ENCODE measurements at places on chromosomes 12 and 14.

- no peak for DNase-seq
These were observed 25.6 kb upstream of the MBIP start for GRCh38 chr14:36346052-36346451.

DNA sequence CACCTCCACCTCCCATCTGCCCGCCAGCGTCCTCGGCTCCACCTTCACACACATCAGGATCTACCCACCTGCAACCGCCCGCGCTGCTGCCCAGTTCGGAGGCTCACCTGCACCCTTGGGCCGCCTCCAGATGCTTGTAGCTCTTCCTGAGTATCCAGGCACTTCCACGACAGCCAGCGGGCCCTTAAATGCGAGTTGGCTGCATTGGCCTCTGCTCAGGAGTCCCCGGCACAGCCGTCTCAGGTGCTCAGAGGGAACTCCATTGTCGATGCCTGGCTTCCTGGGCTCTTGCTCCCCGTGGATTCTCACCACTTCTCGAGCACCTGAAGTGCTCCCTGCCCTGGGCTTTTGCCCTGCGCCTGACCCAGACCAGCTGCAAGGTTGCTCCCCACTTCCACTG lies 21.9 kb upstream of the CDCA4 start:
- no peak for DNase-seq

DNA sequence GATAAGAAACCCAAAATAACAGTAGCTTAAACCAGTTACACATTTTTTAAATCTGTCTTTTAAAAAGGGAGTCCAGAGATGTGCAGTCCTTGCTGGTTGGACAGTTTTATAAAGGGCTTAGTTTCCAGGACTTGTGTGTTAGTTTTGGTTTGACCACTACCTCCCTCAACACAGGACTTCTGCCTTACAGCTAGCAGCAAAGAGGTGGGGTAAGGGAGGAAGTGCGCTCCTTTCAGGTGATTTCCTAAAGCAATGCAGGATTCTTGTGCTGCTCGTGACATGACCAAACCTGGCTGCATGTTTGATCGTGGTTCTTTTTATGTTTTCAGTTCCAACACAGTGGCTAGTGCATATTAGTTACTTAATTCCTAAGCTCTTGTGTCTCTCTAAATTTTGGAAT lies 266.2 kb downstream of the TMTC2 start:
- DNase-seq: no peak

DNA sequence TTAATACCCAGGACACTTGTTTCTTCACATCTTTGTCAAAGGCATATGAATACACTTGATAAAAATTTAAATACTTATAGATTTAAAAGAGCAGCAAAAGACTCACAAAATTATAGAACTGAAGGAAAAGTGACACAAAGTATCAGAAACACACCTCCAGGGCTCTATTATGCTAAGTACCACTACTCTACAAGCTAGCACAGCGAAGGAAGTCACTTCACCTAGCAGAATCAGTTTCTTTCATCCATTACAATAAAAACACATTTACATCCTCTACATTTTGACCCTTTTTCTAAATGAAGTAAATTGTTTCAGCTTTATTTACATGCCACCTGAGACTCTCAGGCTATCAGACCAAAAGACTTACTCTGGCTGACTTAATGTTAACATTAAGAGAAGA lies 26.6 kb upstream of the PTPRB start:
- DNase-seq: no peak

- no peak for DNase-seq
These were observed 36.5 kb upstream of the DYNC1H1 start for GRCh38 chr14:101927859-101928258.

DNA sequence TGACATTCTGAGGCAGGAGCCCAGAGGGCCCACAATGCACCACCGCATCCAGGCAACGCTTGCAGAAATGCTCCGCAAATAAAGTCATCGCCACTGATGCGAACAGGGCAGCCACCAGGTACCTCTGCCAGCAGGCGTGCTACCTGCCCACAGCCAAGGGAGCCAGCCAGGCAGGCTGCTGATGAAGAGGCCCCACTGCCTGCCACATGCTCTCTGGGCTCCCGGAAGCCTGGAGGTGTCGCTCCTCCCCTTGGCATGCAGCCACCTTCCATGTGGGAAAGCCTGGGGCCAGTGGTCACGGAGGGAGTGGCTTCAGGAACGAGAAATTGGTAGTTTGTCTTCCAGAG lies 14.7 kb downstream of the GPR132 start:
- DNase-seq: peak; percentile 55

DNA sequence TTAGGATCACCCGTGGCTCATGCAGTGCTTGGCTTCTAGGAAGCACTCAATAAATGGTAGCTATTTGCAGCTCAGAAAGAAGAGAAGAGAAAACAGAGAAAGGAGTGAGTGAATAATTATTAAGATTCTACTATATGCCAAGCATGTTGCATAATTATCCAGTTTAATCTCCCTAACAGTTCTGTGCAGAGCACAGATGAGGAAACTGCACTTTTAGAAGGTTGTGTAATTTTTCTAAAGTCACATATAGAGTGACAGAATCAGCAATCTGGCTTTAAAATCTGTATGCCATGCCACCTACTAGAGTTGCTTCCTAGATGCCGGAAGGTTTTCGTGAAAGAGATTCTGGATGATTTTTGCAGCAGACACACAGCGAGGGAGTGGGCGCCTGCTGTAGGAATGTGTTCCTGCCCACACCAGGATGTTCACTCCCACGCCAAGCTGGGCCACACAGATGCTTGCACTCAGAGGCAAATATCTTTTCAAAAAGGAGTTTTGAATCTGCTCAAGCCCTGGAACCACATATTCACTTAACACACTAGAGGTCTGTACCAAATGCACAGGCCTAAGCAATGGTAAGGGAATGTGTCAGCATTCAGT lies 50.2 kb upstream of the SMCO2 start:
- no peak for DNase-seq

GRCh38 chr12:13440844-13441243 lies 244.3 kb downstream of the EMP1 start:
- DNase-seq: no peak

DNA sequence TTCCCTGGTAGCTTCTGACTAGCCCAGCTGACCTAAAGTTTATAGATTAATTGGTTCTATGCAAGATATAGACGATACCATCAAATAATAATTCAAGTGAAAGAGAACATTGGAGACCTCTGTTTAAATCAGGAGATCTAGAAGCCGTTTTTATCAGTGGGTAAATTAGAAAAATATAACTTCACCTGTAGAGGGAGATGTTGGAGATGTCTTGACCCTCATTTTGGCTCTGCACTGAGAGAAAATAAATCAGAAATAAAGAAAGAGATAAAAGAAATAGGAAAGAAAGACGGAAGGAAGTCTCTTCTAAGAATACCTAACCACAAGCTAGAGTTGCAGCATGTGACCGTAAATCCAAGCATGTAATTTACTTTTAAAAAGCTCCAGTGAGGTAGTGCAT lies 684.5 kb downstream of the C12orf50 start:
- DNase-seq: peak; percentile 18

DNA sequence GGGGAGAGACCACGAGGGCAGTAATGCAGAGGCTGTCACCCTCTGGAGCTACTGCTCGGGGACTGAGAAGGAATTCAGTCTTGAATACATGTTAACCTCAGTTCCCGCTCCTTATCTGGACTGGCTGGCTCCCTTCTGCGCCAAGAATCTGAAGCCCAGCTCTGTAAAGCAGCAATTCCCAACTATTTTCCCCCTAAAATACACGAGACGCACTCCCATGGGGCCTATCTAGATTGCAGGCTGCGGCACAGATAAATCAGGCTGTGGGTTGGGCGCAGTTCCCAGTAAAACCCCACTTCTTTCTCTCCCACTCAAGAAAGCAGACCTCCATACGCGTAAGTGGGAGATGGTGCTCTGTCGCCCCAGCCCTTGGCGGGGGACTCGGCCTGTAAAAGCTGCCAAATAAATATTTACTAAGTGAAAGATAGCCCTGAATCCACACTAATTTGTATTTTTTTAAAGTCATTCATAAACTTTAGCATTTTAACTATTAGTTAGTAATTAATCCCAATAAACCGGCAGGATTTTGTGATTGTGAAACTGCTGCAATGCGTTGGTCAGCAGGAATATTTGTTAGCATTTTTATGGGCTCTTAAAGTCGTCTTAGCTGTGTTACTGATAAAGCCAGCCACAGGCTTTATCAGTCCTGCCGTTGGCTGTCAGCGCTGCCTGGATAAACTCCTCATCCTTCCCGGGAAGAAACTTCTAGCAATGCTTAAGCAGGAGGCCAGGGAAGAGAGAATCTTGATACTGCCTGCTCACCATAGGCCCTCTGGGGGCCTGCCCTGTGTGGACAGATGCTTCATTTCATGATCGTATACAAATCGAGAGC lies 17.8 kb downstream of the FBXL14 start:
- no peak for DNase-seq

DNA sequence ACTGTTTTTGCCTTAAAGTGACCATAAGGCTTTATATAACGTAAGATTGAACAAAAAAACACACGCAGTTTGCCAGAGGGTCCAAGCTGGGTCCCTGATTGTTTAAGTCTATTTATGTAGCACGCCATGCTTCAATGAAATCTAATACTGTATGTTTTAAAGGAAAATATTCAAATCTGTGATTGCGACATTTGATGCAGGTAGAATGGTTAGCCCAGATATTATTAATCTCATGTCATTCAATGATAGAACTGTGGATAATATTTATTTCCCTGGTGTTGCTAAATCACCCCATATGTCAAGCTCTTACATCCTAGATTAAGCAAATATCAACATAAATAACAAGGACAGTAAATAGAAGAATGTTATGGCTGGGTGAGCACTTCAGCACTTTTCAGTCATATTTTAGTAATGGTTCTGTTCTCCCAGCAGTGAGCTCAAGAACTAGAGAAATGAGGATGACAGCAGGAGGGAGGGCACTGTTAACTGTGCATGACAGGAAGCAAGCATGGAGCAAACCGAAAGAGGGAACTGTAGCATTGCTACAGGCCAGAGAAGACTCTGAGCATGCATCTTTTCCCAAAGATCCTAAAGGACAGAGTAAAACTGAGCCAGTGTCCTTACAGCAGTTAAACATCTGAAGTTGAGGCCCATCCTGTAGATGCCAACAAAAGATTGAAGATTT lies 465.7 kb upstream of the MGAT4C start:
- DNase-seq: no peak

DNA sequence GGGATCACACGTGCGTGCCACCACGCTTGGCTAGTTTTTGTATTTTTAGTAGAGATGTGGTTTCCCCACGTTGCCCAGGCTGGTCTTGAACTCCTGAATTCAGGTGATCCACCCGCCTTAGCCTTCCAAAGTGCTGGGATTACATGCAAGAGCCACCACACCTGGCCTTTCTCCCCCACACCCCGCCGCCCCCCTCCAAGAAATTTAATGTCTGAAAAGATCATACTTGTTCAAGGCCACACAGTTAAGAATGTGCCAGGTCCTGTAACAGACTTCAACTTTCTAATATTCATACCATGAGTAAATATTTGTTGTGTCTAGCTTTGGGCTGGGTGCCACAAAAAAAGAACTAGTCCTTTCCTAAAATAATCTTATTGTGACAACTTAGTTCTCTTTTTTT lies 9.1 kb downstream of the GATC start:
- DNase-seq: no peak

- peak; percentile 8 for DNase-seq
These were observed 691.1 kb downstream of the FLRT2 start for GRCh38 chr14:86221000-86221399.

DNA sequence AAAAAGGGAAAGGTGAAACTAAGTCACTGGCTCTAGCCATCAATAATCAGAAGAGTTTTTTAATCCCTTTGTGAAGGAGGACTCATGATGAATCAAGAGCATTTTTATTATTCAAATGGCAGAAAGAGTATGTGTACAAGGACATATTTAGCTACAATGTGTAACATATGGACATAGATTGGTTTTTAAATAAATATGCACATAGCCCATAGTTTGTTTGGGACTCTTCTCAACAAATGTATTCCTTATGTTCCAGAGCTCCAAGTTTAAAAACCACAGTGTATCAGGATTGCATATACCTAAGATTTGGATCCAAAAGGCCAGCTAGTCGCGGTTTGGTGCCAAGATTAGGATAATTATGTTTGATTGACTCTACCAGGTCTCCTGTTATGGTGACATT lies 104.2 kb downstream of the C12orf50 start:
- DNase-seq: no peak

- DNase-seq: no peak
These were observed 72.7 kb downstream of the WSCD2 start for GRCh38 chr12:108201808-108202207.

- DNase-seq: peak; percentile 35
These were observed 1.1 kb downstream of the SLC6A15 start for GRCh38 chr12:84911271-84912197.

DNA sequence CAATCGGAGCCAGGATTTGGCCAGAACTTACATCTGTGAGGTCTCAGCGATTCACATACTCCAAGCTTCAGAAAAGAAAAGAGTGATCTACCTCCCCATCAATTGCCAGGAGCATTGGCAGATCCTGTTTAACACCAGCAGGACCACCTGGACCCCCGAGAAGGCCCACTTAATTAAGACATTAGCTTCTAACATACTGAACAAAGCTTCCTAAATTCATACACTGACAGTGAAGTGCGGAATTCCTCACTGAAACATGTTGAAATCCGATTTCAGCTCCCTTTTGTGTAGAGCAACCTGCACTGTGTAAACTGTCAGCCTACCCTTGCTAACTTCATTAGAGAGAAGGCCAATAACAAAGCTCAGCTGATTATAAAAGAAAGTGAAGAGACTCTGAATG lies 274.0 kb downstream of the NOVA1 start:
- no peak for DNase-seq

- DNase-seq: no peak
These were observed 13.4 kb downstream of the ISM2 start for GRCh38 chr14:77485256-77485655.

GRCh38 chr14:63896278-63896720 lies 43.5 kb downstream of the SYNE2 start:
- no peak for DNase-seq

DNA sequence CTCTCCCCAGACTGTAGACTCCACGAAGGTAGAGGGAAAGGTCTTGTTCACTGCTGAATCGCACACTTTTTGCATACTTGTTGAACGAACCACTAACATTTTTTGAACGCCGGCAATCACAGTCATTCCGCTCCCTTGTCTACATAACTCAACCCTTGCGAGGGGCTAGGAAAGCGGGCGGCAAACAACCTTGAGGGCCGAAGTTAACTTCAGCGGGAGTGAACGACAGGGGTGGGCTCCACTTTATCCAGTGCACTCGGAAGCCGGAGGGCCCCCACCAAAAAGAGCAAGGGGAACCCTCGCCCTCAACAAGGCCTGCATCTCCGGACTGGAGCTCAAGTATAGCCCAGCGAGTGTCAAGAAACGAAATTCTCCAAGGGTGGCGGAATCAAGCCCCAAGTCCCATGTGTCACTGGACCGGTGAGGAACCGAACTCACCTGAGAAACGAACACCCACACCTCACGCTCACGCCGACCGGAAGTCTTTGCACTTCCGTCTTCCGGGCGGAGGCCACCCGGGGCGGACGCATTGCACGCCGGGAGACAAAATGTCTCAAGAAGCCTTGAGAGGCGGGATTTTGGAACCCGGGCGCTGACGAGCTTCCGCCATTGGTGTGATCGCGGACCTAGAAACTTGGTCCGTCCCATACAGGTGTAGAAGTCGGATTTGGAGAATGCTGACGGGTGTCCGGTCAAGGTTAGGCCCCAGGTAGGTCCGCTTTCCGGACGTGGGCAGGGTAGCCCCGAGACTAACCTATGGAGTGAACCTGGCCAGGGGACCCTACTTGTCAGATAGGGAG lies at the start of gene LLPH:
TSS of gene LLPH (minus strand) at position 484 of the 800 bp plus-strand sequence. CDS start 1,644 bp downstream, outside the sequence.
- peak; percentile 63 for DNase-seq
